ENCODE measurements at places on chromosomes 13 and 19.

DNA sequence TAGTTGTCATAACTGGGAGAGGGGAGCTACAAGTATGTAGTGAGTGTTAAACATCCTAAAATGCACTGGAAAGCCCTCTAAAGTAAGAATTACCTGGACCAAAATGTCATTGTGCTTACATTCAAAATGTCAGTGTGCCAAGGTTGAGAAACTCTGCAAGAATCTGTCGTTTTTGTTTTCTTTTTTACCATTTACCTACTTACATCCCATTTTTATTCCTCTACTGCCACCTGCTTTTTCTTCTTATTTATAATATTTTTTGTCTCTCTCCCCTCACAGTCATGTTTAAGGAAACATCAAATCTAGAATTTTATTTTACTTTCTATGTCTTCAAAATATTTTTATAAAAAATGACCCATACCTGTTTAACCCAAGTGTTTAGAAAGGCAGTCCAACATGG is 226.4 kb downstream of the PCDH17 start:
- peak; percentile 6 for DNase-seq

GRCh38 chr19:48415395-48415794 is 21.9 kb downstream of the GRIN2D start:
- DNase-seq: peak; percentile 20

DNA sequence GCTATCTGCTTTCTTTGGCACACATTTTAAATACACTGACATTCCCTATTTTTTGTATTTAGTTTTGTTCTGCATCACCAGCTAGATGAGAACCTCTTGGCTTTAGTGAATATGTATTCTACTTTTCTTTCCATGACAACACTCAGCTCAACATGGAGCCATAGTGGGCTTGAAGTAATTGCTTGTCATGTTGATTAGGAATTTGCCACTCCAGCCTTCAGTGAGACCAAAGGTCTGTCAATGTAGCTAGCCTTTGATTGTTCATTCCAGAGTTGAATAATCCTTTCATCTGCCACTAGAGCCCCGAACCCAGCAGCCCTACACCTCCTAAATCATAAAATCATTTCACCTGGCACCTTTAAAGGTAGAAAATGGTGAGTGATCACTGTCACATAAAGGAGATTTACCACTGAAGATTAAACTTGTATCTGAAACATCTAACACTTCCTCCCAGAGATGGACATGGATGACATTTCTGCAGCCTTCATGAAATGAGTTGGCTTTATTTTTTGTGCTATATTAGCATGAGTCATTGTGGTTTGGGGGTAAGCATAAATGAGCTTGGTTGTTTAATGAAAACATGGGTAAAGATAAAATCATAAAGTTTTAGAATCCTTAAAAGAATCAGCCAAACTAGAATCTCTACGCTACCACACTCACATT is 29.2 kb upstream of the GARRE1 start:
- DNase-seq: no peak

- DNase-seq: no peak
Measured at GRCh38 chr13:80572308-80572922, 231.5 kb upstream of the SPRY2 start.

DNA sequence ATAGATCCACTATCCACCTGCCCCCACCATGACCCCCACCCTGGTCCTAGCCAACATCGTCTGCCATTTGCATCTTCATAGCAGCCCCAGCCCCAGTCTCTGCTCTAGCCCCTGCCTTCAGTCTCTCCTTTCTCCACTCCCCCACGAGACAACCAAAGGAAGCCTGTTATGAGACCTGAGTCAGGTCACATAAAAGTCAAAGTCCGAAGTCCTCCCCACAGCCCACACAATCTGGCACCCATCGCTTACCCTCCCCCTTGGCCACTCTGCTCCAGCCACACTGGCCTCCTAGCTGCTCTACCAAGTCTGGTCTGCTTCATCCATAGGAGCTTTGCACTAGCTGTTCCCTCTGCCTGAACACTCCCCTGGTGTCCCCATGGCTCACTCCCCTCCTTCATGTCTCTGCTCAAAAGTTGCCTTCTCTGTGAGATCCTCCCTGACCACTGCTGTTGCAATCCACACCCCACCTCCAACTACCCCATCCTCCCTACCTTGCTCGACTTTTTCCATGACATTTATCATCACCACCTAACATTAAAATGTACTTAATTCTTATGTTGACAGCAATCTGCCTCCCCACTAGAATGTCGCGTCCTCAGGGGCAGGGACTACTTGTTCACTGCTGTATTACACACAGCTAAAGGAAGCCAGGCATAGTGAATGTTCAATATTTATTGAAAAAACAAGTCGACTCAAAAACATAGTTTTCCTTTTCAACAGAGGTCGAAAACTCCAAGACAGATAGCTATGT is 1.2 kb upstream of the PLEKHG2 start:
- DNase-seq: no peak

GRCh38 chr13:41059456-41060081 is 1.7 kb upstream of the WBP4 start:
- DNase-seq: peak; percentile 21

DNA sequence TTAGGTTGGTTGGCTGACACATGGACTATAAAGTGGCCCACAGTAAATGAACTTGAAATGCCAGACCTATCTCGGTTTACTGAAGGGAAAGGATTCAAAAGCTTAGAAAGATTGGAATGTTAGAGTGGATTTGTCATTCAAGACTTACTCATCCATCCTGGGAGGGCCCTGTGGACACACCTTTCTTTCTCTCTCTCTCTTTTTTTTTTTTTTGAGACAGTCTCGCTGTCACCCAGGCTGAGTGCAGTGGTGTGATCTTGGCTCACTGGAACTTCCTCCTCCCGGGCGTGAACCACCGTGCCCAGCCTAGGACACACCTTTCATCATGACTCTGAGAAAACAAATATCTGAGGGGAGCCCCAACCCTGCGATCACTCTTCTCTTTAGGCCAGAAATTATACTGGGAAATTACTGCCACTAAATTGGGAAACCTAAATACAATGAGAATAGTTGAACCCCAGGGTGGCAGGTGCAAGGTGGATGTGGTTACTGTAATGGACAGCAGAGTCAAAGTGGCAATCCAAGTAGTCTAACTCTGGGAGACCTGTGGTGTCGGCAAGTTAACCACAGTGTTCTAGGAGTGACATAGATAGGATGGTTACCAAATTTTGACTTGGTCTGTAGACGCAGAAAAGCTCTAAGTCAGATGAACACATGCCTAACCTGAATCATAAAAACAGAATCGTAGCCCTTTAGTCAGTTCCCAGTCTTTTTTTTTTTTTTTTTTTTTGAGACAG is 47.1 kb upstream of the ZMYM5 start:
- no peak for DNase-seq

DNA sequence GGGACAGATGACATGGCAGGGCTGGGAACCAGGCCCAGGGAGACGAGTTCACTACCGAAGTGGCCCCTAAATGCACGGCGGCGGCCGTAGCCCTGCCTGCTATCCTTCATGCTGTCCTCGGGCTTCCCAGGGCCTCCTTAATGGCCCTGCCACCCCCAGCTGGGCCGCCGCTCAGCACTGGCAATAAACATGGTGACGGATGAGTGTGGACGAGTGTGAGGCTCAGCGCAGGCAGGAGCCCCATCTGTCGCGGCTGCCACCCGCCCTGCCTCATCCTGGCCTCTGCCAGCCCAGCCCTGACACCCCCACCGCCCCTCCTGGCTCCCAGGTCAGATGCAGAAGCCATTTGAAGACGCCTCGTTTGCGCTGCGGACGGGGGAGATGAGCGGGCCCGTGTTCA is 13.6 kb downstream of the PIN1 start:
- no peak for DNase-seq

- no peak for DNase-seq
Measured at GRCh38 chr13:44790289-44790688, 199.0 kb downstream of the NUFIP1 start.

DNA sequence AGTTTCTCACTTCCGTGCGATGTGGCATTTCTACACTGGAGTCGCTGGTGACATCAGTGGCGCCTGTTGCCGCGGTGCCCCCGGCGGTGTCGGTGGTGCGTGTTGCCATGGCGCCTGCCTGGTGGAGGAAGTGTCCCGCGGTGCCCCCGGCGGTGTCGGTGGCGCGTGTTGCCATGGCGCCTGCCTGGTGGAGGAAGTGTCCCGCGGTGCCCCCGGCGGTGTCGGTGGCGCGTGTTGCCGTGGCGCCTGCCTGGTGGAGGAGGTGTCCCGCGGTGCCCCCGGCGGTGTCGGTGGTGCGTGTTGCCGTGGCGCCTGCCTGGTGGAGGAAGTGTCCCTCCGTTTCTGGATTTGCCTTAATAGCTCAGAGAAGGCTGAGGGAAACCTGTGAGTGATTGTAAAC is 127.6 kb downstream of the KDM4B start:
- DNase-seq: no peak

DNA sequence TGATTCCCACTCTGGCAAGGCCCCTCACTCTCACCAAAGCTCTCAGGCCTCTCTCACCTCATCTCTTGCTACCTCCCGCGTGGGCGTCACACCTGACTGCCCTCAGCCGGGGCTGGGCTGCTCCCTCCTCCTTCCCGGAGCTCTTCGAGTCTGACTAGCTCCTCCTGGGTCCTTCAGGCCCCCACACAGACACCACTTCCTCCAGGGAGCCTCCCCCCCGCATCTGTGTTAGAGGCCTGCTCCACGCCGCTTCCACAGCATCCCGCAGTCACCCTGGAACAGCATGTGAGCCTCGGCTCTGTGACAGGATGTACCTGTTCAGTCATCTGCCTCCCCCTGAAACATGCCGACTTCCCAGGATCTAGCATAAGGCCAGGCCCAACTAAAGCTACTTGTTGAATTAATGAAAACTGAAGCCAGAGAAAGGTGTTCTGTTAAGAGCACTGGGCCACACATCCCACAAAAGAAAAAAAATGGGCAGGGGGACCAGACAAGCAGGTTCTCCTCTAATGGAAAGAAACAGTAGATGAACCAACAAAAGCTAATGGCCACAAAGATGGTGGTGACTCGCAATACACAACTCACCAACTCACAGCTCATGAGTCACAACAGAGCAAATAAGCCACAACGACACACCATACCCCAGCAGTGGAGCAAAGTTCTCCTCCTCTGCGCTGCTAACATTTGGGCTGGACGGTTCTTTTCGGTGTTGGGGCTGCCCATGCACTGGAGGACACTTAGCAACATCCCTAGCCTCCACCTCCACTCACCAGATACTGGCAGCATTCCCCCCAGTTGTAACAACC is 3.0 kb downstream of the PPP6R1 start:
- DNase-seq: no peak

DNA sequence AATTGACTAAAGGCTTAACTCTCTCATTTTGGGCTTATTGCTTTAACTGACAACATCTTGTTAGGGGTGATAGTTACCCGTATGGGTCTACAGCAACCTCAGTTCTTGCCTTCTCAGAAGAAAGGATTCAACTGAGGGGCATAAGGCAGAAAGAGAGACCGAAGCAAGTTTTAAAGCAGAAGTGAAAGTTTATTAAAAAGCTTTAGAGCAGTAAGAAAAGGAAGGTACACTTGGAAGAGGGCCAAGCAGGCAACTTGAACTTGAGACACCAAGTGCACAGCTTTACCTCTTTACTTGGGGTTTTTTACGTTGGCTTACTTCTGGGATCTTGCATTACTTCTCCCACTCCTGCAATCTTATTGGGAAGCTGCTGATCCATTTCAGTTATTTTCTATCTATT is 246.9 kb upstream of the PRR20A start:
- DNase-seq: no peak

- no peak for DNase-seq
Measured at GRCh38 chr13:35957996-35958395, 173.2 kb downstream of the DCLK1 start.

DNA sequence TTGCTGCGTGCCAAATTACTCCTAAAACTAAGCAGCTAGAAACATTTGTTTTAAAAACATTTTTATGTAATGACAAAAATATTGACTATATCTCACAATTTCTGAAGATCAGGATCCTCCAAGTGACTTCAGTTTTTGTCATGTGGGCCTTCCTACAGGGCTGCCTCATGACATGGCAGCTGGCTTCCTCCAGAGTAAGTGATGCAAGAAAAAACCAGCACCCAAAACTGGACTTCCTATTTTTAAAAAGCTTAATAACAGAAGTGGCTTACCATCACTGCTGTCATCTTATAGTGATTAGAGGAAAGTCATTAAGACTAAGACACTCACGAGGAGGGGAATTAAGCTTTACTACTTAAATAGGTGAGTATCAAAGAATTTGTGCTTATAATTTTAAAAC is 681.7 kb downstream of the PCDH17 start:
- no peak for DNase-seq

- no peak for DNase-seq
Measured at GRCh38 chr13:99339736-99340397, 32.7 kb upstream of the GPR183 start.

- DNase-seq: no peak
Measured at GRCh38 chr19:50817941-50818858, 5.4 kb downstream of the KLK1 start.

DNA sequence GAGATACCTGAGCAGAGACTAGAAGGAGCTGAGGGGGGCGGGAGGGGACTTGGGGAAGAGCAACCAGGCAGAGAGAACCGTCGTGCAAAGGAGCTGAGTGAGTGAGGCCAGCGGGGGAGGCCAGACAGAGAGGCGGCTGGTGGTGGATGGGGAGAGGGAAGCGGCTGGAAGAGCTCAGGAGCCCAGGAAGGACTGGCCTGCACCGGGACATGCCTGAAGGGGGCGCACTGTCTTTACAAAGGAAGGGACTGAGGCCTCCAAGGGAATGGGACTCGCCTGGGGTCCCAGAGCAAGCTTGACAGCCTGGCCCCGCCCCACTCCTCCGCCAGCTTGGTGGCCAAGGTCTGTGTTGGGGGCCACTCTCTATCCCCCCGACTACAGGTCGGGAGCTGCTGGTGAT is 14.9 kb downstream of the ONECUT3 start:
- DNase-seq: no peak

- no peak for DNase-seq
Measured at GRCh38 chr19:38162632-38163031, 61.4 kb downstream of the DPF1 start.

- peak; percentile 70 for DNase-seq
Measured at GRCh38 chr13:23921451-23921888, 24.2 kb upstream of the C1QTNF9B start.

- DNase-seq: no peak
Measured at GRCh38 chr19:11322269-11323024, 17.0 kb downstream of the RAB3D start.

DNA sequence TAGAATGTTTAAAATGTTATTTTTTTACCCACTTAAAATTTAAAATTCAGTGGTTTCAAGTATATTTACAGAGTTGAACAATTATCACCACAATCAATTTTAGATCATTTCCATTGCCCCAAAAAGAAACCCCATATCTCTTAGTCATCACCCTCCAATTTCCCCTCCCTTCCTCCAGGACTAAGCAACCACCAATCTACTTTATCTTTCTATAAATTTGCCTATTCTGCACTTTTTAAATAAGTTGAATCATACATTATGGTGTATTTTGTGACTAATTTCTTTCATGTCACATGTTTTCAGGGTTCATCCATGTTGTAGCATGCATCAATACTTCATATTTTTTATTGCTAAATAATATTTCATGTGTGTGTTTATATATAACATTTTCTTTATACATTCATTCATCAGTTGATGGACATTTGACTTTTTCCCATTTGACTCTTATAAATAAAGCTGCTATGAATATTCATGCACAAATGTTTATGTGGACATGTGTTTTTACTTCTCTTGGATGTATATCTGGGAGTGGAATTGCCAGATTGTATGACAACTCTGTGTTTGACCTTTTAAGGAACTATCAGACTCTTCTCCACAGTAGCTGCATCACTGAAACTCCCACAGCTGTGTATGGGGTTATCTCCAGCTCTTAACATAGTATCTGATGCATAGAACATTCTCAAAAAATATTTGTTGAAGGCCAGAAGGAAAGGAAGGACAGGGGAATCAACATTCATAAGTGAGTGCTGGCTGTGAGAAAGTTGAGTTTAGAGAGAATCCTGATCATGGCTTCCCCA is 107.8 kb upstream of the OXGR1 start:
- DNase-seq: no peak

- no peak for DNase-seq
Measured at GRCh38 chr13:59270327-59270726, 893.4 kb downstream of the DIAPH3 start.

All from putamen (tissue), 1 donor.